ENCODE measurements at places on chromosomes 1 and 21.

- no peak for DNase-seq
Measured at GRCh38 chr21:42682661-42683210, 29.3 kb downstream of the PDE9A start.

DNA sequence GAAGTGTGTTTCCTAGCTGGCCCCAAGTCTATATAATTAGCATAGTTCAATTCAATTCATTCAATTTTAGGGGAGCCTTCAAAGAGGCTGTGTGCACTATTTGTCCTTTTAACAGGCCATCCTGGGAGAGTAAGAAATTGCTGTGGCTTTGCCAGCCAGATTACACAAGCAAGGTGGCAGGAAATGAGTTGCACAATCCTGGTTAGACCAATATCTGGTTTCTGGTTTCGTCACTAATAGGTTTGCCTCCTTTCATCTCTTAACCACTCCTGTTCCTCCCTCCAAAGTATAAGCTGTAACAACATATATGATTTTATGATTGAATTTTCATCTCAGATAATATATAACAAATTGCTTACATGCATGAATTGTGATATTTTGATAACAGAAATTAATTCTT, 84.1 kb upstream of the NEGR1 start:
- DNase-seq = no peak

DNA sequence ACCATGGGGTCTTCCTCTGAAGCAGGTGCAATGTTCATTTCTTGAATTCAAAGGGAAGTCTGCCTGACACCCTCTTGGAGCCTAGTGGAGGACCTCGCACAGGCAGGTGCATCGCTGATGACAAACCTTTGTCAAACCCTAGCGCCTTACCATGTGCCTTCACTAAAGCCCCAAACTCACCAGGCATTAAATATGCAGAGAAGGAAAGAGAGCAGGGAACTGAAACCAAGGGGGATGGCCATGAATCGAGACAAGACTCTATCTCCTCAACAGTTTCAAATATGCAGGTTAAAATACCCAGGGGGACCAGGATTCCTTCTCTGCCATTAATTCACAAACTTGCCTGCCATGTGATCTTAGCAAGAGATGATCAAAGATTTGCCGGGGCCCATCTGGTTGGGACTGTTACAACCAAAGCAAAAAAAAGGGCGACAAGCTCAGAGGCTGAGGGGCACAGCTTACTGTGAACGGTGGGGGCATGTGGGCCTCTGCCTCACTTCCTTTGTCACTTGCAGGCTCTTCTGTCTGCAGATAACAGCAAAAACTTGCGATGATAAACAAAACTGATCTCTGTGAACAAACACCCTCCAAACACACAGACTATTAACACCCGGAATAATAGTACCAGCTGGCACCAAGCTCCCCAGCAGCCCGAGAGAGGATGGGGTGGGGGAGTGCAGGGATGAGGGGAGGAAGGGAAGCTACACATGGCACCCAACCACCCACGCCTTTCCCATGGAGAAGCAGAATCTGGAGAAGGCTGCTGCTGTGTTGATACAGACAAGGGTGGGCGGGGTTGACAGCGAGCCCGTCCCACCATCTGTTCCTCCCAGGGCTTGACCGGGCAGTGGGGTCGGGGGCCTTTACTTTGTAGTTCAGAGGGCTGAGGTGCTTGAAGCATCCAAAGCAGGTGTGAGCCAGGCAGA, 33.9 kb downstream of the TMEM63A start:
- DNase-seq = no peak

DNA sequence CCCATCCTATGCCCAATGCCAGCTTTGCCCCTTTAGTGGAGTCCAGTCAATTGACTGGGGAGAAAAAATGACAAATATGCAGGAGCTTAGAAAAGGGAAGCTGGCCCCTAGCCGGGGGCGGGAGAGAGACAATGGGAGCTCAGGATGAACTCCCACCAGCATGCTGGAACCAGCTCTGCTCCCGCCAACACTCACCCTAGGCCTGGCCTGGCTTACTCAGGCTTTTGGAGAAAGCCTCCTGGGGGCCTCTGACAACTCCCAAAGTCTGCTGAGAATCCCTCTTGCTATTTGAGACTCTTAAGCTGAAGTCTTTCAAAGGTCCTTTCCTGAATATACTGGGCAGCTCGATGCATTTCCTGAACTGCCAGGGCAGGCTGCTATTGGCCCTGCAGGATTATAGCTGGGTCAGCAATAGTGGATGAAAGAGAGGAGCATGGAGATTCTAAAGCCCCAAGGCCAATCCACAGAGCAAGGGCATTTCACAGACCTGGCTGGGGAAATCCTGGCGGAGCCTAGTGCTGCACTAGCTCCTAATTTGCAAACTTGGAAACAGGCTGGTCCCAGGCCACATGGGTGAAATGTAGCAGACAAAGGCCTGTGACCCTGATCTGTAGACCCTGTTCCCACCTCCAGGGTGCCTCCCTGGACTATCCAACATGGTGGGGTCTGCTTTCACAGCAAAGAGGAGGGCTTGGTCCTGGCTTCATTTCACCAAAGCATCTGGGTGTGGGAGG, 35.7 kb upstream of the CLSTN1 start:
- DNase-seq = no peak

DNA sequence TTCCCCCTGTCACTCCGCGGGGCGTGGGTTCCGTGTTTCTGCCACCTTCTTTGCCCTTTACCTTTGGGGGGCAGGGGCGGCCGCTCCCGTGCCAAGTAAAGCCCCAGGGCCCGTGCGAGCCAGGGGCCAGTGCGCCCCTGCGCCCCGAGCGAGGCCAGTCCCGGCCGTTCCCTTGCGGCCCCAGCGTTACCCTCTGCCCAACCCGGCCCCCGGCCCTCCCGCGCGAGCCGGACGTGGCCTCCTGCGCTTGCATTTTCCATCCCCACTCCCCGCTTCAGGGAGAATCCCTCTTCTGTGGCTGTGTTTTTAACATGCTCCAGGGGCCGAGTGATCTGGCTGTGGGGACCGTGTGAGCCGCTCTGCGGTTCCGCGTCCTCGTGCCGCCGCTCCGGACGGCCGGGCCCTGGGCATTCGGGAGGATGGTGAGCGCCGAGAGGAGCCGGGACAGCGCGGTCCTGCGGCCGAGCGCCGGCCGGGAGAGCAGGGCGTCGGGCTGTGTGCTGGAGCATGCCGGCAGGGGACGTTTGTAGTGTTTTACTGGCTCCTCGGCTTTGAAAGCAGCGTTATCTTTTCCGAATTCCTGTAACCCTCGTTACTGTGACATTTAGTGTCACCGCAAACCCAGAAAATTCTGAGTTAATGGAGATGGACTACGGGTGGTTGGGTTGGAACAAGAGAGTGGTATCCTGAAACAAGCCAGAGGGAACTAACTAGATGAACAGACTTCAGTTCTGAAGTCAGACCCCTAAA, 1.0 kb downstream of the GALNT2 start:
- no peak for DNase-seq

- no peak for DNase-seq
Measured at GRCh38 chr21:31318971-31319370, 25.1 kb downstream of the TIAM1 start.

DNA sequence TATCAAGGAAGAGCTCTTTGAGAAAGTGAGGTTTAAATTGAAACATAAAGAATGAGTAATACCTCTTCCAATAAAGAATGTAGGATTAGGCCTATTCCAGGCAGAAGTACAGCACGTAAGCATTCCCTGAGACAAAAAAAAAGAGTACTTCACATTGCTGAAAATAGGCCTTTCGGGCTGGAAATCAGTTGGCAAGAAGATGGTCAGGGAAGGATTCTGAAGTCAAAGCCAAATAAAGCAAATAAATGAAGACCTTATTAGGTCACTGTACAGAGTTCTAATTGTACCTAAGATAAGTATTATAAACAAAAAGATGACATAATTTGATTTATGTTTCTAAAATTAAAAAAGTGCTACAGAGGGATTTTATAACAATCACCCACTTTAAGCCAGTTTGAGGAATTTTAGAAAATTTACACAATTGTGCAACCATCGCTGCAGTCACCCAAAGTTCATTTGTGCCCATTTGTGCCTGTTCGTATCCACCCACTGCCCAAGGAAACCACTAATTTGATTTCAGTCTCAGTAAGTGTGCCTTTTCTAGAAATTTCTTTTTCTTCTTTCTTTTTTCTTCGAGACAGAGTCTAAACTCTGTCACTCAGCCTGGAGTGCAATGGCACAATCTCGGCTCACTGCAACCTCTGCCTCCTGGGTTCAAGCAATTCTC, 58.6 kb downstream of the FMO4 start:
- no peak for DNase-seq

- DNase-seq = no peak
Measured at GRCh38 chr1:95096218-95096841, 20.8 kb upstream of the TLCD4 start.

DNA sequence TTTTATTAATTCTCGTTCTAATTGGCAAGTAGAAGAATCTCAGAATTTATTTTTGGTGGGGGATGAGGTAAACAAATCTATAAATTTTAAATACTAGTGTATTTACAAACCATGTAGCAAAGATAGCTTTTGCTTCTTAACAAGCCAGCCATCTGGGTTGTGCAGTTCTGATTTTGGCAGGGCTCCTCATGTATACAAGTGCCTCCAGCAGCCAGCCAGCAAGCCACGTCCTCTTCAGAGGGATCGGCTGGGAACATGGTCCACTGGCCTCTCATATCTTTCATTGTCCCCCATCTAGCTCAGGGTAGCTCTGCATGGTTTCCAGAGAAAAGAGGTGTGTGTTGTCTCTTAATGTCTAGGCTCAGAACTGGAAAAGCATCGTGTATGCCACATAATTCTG, 659.1 kb downstream of the MRPL39 start:
- no peak for DNase-seq

DNA sequence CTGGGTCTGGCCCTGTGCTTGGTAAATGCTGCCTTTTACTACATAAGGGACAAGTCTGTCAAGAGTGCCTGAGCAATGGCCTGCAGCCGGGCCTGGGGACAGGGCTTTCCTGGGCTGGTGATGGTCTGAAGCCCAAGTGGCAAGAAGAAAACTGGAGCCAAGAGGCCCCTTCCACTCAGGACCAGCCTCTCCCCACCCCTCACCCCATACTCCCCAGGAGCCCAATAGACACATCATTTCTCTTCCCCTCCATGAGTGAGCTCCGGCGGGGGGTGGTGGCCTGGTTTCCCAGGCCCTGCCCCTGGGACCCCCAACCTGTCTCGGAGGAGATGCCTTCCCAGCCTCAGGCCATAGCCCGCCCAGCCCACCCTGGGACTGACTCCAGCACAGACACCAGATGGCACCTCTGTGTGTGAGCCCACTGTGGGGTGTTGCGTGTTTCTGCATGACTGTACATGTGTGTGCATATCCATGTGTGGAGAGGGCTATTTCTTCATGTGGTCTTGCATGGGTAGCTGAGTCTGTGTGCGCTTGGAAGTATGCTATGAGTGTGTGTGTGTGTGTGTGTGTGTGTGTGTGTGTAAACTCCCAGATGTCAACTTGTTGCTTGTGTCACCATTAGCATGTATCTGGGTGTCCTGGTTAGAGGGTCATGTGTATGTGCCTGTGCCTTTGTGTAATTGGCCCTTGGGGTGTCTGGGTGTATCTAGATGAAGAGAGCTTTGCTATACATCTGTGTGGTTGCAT, 14.3 kb upstream of the LRP8 start:
- no peak for DNase-seq

DNA sequence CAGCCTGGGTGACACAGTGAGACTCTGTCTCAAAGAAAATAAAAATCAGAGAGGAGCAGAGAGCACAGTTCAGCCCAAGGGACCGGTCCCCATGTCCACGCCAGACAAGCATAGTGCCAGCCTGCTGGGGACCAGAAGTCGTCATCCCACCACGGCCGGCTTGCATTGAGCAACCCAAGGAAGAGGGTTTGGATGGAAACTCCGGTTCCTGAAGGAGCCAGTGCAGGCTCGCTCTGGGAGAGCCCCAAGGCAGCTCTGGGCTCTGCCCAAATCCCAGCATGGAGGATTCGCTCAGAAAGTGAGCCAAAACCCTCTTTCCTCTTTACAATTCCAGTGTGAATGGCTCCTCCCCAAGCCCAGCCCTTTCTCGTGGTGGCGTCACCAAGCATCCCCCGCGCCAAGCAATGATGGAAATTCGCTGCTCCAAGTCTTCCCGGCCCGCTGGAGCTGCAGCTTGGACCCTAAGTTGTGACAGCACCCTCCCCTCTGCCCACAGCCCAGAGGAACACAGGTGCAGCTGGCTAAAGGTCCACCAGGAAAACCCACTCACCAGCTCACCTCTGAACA, 64.1 kb upstream of the SLC25A33 start:
- DNase-seq = no peak

DNA sequence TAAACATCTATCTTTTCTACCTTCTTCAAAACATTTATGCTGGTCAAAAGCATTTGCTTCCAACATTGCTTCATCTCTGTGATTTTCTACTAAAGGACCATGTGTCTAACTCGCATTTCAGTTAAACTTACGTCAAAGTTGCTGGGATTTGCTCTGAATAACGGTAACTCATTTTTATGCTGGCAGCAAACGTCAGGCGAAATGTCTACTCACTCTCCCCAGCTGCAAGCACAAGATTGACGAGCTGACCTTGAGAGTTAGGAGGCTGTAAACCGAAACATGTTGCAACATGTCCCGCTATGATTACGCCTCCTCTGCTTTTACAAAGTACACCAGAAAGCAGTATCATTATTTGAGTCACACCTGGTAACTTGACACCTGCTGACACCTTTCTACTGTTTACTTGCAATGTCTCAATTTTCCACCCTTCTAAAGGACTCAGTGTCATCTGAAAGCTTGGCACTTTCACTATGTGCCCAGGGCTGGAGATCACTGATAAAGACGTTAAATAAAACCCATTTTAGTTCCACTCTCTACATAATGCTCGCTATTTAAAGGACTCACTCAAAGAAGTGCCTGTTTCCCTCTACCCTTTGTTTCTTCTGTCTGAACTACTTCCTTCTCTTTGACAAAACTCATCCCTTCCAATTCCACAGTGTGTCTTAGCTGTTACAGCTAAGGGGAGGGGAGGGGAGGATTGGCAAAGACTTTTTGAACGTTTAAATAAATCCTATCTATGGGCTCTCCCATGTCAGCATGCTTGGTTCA, 111.9 kb downstream of the PTPN14 start:
- DNase-seq = no peak

GRCh38 chr1:76267631-76268030, 193.1 kb downstream of the ST6GALNAC3 start:
- no peak for DNase-seq

- DNase-seq = no peak
Measured at GRCh38 chr1:107669996-107670395, 295.0 kb downstream of the VAV3 start.

DNA sequence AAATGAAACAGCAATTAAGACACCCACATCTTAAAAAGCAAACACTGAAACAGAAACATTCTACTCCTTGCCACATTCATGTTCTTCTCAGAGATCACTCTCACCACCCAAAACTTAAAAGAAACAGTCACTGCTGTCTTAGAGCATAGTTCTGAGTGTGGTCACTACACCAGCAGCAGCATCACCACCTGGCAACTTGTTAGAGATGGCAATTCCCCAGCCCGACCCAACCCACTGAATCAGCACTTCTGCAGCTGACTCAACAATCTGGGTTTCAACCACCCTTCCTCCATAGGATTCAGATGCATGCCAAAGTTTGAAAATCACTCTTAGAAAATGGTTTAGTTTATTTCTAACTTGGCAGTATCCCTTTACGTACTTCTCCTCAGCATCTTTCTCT, 126.1 kb downstream of the CDC42BPA start:
- peak; percentile 1 for DNase-seq

GRCh38 chr1:46067652-46068051, 64.8 kb downstream of the PIK3R3 start:
- DNase-seq = no peak

Data from stimulated activated CD4-positive, alpha-beta T cell treated with anti-CD3 and anti-CD28 coated beads, Interleukin-1b, Interleukin-23, amount 100 ng/mL, for 1 hour (primary cell).